ENCODE measurements at places on chromosomes 5 and 9.

GRCh38 chr9:4704129-4704528, 24.8 kb downstream of the CDC37L1 start:
- no peak for DNase-seq

DNA sequence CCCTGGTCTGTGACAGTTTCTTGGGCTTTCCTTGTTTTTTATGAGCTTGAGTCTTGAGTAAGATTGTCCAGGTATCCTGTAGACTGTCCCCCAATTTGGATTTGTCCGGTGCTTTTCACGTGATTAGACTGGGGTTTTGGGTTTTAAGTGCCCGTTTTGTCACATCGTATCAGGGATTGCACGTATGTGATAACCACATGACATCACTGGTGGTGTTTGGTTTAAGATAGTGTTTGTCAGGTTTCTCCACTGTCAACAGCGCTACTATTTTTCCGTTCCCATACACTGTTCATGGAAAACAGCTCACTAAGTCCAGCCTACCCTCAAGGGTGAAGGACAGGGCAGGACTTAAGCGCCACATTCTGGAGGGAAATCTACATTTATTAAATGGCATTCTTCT, 39.7 kb downstream of the LMNB1 start:
- DNase-seq, result no peak

DNA sequence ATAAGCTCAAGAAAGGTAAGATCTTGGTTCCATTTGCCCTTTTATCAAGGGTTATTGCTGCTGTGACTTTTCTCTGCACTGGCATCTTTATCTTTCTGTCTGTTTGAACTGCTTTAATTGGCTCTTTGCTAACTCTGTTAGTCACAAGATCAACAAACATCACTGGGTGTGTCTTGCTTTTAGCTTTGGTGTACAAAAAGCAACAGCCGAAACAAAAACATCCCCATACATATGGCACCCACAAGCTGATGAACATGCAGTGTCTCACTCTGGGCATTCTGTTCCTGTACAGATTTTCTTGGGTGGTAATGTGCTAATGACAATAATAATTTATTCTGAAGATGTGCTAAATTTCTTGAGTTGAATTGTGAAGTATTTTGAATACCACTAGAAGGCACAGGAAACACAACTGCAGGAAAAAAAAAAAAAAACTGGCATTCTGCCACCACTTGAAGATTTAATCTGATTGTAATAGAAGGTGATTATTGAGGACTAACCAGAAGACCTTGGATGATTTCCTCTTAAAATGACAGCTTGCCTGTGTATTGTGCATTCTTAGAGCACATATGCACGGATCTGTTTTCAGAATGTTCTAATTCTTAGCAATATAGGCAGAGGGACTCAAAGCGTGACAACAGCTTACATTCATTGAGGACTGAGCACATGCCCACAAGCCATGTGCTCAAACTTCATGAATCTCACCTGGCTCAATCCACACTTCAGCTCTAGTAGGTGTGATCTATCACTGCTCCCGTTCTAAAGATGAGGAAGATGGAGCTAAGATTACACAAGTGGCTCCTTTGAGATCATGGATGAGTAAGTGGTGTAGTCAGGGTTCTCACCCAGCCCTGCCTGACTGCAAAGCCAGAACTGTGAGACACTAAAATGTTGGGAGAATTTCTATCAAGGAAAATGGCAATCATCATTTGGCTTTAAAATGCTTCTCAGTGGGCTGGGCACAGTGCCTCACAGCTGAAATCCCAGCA, 96.4 kb downstream of the EBF1 start:
- DNase-seq, result no peak

GRCh38 chr5:64895748-64896147, 127.0 kb downstream of the CWC27 start:
- DNase-seq, result no peak

- DNase-seq, result no peak
Measured at GRCh38 chr9:96719921-96720320, 58.0 kb downstream of the ZNF510 start.

DNA sequence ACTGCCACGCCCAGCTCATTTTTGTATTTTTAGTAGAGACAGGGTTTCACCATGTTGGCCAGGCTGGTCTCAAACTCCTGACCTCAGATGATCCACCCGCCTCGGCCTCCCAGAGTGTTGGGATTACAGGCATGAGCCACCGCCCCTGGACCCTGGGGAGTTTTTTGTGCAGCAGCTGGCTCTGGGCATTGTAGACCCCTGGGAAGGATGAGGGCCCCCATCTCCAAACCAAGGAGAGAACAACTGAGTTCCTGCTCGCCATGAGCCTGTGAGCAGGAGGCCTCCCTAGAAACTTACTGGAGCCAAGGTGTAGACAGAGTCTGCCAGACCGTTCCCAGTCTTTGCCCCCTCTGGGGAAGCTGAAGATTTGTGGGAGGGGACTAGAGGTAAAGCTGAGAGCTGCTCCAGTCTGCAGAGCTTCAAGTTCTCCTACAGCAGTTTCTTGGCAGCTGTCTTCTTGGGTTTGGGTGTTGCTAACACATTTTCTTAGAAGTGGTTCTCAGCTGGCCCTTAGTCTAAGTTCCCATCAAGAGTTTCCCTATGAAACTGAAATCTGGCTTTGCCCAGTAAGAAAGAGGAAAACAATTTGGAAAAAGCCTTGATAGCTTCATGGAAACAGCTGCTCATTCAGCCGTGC, 12.4 kb downstream of the NUDT2 start:
- DNase-seq, result no peak

DNA sequence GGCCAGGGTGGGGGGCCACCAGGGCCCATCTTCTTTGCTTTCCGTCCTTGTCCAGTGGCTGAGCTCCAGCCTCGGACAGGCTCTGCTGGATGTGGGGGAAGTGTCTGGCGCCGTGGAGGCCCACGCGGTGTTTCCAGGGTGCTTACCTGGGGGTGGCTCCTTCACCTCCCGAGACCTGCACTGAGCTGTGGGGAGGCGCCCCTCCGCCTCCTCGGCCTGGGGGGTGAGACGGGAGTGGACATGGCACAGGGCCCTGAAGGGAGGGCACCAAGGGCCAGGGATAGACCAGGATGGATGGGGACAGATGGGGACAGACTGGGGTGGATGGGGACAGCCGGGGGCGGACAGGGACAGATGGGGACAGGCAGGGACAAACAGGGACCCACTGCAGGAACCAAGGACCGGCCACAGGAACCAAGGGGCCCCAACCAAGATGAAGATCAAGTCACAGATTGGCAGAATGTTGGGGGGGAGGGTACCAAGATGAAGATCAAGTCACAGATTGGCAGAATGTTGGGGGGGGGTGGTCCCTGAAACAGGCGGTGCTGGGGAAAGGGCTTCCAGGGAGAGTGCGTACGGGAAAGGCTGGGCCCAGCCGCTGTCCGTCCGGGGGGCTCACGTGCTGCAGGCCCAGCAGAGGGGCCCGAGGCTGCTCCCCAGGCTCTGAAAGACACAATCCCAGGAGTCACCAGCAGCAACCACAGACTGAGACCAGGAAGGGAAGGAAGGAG, 13.3 kb upstream of the QSOX2 start:
- no peak for DNase-seq

DNA sequence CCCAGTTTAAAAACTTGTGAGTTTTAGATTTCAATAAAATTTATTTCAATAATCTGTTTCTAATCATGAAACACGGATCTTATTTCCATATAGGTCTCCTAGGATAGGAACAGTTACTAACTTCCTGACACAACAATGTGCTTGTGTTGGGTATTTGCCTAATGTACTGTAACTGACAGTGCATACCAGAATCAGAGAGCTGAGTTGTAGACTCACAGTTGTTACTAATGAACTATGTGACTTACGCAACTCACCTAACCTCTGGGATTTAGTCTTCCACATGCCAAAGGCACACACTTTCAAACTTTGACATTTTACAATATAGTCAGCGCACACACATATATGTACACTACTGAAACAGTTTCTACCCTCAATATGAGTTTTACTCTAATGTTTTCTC, 77.7 kb downstream of the HOMER1 start:
- no peak for DNase-seq

- no peak for DNase-seq
Measured at GRCh38 chr9:8158574-8158973, 359.0 kb upstream of the DMAC1 start.

DNA sequence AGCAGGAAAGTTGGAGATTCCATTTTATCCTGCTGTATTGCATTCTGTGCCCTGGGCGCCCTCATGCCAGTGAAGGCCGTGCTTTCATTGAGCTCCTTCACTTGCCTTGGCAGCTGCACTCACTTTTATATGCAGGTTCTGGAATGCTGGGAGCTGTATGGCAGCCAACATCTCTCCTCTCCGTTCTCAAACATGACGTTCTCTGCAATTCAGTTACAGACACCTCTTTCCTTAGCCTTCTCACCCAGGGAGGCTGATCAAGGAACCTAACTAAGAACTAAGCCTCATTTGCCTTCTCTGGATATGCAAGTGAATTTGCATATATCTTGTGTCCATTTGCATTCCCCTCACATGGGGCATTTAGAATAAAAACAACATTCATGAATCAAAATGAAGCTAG, 29.4 kb upstream of the PURA start:
- DNase-seq, result no peak

DNA sequence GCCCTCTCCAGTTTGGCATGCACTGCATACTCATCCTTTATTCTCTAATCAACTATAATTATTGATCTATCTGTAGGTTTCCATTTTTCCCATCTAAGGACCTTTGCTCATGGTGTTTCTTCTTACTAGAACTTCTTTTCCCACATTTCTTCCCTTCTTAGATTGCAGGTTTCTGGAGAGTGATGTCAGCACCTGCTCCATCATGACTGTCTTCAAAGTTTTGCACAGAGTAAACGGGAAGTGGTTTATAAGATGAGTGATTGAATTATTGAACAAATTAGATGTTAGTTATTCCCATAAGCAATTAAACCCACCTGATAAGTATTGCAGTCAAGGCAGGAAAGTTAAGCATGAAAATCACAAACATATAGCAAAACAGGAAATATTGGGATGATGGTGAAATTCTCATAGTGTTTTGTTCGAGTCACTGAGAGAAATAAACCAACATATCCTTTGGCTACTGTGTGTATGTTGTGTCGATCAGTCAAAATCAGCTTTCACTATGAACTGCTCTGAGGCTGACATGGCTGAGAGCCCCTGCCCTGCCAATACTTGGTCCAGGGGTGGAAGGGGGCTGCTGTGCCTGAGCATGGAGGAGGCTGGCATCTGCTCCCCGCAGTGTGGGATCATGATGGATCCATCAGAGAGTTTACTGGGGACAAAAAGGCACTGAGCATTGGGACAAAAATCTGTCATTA, 45.5 kb upstream of the S1PR3 start:
- DNase-seq, result no peak

GRCh38 chr5:50657044-50657443, 9.4 kb upstream of the PARP8 start:
- DNase-seq, result no peak

- no peak for DNase-seq
Measured at GRCh38 chr5:152456815-152457443, 51.9 kb upstream of the NMUR2 start.

DNA sequence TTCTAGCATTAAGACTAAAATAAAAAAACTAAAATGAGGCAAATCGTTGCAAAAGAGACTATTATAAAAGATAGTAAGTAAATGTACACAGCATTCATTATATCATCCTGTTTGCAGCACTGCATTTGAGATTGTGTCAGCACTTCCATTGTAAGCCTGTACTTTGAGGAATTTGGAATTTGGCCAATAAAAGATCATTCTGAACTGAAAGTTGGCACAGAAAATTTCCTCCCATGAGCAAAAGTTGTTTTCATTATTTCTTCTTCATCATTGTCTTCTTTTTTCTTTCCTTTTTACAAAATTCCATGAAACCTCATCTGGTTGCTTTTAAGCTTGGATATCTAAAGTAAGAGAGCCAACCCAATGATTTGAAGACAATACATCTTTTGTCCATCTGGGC, 199.3 kb upstream of the ADAMTSL1 start:
- no peak for DNase-seq

- DNase-seq, result no peak
Measured at GRCh38 chr5:32233696-32234447, 59.8 kb upstream of the GOLPH3 start.

DNA sequence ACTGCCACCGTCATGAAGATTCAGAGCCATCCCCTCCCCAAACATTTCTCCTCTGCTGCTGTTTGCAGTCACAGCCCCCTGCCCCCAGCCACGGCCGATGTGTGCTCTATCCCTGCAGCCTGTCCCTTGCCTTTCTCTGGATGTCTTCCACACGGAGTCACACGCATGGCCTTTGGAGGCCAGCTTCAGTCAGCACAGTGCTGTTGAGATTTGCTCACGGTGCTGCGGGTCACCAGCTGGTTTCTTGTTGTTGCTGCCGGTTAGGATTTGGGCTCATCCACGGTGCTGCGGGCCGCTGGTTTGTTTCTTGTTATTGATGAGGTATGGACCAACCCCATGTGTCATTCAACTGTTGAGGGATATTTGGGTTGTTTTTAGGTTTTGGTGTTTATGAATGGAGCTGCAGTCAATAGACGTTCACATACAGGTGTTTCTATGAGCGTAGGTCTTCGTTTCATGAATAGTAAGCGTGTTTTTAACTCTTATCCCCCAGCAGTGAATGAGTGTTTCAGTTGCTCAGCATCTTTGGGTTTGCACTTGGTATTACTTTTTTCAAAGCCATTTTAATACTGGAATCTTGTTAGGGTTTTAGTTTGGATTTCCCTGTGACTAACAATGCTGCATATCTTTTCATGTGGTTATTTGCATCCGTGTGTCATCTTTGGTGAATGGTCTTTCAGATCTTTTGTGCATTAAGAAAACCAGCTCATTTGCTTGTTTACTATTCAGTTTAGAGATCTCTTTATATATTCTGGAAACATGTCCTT, 57.6 kb downstream of the AHRR start:
- no peak for DNase-seq

DNA sequence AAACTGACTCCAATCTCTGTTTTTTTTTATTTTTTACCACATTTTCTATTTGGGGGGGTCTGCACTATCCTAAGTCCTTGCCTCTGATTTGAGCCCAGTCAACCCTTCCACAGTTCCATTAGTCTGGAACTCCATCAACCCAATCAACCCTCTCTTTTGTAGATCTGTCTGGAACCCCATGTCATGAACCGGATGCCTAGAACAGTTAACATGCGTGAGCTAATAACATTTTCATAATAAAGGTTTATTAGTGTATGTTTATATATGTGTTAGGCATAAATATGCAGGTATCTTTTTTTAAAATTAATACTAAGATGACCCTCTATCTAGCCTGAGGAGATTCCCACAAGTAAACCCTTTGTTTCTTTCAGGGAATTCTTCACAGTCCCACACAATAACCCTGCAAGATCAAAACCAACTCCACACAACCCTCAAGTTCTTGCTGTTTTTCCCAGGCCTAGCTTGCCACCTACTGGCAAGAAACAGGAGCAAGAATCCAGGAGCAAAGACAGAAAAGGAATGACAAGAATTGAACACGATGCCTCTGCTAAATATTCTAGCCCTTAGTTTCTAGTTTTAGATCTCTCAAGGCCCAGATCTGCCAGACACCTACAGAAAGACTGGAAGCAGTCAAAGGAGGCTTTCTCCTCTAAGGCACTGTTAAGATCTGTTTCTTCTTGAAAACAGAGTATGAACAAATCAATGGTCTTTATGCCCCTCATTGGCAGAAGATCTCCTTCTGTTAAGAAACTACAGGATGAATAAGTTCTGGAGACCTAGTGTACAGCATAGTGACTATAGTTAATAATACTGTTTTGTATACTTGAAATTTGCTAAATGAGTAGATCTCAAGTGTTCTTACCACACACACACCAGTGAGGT, 100.4 kb downstream of the TRIM36 start:
- no peak for DNase-seq

GRCh38 chr5:133198511-133198910, 146.7 kb downstream of the HSPA4 start:
- DNase-seq, result no peak

- DNase-seq, result no peak
Measured at GRCh38 chr5:34717426-34718327, 61.5 kb downstream of the RAI14 start.

All from stimulated activated CD4-positive, alpha-beta T cell treated with anti-CD3 and anti-CD28 coated beads, TNF-alpha, amount 100 ng/mL, for 48 hours (primary cell).